ENCODE measurements at places on chromosomes 13 and 19. TPM values are rescaled to one million over a fixed set of nuclear protein-coding genes. Genes with fewer than 3 reads are reported as not detected.

DNA sequence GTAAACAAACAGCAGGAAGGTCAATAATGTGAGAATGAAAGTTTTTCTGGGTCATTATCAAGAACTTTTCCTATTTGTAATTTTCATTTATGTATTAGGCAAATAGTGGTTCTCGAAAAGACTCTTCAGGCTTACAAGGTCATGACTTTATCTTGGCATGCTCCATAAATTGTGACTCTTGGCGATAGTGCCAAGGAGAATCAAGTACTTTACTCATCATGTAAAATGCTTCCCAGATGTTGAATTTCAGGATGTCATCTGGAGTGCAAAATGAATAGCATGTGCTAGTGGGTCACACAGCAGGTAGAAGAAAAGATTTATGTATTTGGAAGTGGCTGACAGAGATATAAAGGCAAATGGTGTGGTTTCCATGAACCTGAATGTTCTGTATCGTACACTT, 1492.7 kb upstream of the PCDH20 start:
- no peak for DNase-seq

DNA sequence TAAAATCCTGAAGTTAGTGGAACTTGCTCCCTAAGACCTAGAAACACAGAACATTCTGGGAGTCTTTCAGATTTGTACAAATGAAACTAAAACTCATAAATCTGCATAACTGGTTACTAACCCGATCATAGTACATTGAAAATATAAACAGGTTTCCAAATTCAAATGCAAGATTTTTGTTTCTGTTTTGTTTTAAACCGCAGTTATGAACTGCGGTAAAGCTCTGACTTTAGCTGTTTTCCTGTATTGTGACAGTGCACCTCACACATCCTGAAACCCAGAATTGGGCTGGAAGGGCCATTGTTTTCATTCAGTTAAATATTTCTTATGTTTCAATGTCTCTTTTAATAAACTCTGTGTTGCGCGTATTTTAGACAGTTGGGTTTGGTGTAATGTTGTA, 204.7 kb downstream of the SHISA2 start:
- no peak for DNase-seq

DNA sequence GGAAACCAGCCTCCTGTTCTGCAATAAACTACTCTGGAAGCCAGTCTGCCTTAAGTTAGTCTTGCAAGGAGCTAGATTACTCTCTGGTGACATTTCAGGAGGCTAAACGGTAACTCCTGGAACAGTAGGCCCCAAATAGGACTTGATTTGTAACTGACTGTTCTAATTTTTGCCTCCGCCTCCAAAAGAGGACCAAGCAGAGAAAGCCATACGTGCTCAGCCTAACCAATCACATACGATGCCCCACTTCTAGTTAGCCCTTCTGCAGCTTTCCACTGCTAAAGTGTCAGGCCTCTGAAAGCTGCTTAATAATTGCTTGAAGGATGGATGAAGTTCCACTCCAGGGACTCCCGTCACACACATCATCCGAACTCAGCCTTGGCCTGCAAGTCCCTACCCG, 744 bp downstream of the ZNF805 start:
- no peak for DNase-seq

GRCh38 chr19:41892173-41892902, 9.4 kb downstream of the ARHGEF1 start:
- no peak for DNase-seq

DNA sequence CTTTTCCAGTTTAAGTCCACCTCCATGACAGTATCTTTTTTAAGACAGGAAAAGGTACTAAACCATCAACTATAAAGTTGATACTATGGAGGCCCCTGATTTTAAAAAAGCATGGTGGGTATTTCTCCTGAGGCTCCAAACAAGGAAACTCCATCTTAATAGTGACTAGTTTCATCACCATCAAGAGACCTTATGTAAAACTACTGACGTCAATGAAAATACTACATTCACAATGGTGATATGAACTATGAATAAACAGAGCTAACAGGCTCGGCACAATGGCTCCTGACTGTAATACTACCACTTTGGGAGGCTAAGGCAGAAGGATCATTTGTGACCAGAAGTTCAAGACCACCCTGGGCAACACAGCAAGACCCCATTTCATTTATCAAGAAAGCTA, 162.7 kb downstream of the KLF12 start:
- no peak for DNase-seq

DNA sequence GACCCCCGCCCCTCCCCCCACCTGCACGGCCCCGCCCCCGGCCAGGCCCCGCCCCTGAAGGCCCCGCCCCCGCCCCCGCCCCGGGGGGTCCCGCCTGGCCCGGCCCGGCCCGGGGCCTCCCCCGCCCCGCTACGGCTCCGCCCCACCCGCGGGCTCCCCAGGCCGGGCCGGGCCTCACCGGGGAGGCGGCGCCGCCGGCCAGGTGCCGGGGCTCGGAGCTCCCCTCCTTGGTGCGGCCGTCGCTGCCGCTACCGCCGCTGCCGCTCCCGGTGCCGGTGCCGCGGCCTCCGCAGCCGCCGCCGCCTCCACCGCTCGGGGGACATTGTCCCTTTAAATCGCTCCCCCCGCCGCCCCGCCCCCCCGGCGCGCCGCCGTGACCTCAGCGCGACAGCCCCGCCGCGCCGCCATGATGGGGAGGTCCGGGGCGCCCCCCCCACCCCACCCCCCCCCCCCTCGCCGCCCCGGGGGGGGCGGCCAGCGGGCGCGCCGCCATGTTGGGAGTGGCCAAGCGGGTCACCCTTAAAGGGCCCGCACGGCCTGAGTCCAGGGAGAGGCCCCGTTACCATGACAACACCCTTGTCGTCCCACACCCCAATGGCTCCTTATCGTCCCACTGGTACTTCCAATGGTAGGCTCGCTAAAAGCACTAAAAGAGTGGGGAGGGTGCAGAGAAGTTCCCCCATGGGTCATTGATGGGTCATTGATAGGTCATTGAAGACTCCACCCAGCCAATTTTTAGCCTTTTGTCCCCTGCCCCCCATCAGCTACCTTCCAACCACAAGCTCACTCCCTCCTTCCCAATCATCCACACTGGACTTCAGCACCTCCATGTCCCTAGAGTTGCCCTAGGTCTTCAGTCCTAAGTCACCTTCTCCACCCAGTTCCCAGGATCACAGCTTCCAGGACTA, at the start of gene WIZ:
WIZ (minus strand) TSS at position 337 of the 908 bp plus-strand sequence. CDS start 1,649 bp downstream, outside the sequence.
- DNase-seq: peak; percentile 68

DNA sequence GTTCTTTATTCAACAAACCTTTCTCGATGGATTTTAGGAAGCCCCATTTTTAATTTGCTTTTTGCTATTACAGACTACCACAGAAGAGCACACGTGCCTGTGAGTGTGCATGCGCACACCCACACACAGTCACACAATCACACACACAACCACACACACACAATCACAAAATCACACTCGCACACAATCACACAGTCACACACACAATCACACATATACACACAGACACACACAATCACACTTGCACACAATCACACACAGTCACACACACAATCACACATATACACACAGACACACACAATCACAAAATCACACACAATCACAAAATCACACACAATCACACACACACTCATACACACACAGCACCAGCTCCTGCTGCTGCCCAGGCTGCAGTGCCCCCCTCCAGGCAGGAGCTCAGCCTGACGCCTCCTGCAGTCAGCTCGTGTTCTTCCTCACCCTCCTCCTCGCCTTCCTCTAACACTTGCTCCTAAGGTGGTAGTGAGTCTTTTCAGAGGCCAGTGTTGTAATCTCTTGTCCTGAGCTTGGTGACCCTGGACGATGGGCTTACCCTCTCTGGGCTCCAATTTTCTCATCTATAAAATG, 125.0 kb upstream of the SOX1 start:
- no peak for DNase-seq

- DNase-seq: no peak
Observed at GRCh38 chr19:15197942-15198341, 2.9 kb downstream of the NOTCH3 start.

GRCh38 chr13:113599391-113599790, 14.8 kb downstream of the TFDP1 start:
- DNase-seq: no peak

DNA sequence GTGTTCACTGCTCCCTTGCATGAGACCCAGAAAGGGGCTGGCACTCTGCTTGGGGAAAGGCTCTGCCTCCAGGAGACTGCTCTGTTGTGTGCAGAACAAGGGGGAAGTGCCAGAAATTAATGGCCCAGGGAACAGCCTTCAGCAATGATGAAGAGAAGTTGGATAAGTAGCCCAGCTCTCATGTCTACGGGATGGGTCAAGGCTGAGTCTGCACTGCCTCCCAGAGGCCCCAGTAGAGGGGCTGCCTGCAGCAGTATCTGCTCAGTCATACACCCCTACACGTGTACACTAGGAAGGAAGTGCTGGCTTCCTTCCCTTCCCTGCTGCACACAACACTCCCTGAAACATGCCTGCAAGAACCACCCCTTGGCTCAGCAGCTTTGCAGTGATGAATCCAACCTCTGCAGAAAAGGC, 54.6 kb upstream of the URI1 start:
- DNase-seq: no peak

DNA sequence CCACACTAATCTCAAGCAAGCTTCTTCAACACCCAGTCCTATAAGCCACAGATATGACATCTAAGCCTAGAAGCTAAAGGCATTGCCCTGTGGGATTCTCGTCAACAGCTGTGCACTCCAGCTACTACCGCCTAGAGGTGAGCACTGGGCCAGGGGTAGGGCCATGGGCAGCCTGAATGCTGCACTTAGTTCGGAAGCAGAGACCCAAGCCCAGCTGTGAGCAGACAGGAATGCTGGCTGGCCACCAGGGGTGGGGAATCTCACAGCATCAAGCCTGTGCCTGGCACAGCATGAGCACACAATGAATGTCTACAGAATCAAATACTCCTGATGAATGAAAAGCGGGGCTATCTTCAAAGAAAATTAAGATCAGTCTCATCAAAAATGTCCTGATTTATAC, 167.5 kb upstream of the UBL3 start:
- DNase-seq: no peak

GRCh38 chr19:1417145-1417544, 9.8 kb downstream of the DAZAP1 start:
- DNase-seq: no peak

- no peak for DNase-seq
Observed at GRCh38 chr13:112652512-112653070, 37.2 kb upstream of the ATP11A start.

DNA sequence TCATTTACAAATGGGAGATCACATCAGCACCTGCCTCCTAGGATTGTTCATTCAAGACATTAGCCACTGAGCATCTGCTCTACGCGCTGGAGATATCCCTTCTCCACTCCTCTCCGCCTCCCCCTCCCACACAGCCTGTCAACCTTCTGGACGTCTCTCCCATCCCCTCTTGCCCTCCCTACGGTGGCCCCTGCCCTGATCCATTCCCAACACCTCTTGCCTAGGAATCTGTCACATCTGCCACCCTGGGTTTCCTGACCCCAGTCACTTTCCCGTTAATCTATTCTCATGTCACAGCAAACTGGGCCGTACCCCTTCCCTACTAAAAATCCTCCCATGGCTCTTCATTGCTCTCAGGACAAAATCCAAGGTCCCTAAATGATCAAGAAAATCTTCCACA, 10.3 kb downstream of the DYRK1B start:
- DNase-seq: no peak

- no peak for DNase-seq
Observed at GRCh38 chr13:23558675-23559536, 11.3 kb upstream of the TNFRSF19 start.

- no peak for DNase-seq
Observed at GRCh38 chr13:110150384-110151101, 156.4 kb downstream of the COL4A1 start.

DNA sequence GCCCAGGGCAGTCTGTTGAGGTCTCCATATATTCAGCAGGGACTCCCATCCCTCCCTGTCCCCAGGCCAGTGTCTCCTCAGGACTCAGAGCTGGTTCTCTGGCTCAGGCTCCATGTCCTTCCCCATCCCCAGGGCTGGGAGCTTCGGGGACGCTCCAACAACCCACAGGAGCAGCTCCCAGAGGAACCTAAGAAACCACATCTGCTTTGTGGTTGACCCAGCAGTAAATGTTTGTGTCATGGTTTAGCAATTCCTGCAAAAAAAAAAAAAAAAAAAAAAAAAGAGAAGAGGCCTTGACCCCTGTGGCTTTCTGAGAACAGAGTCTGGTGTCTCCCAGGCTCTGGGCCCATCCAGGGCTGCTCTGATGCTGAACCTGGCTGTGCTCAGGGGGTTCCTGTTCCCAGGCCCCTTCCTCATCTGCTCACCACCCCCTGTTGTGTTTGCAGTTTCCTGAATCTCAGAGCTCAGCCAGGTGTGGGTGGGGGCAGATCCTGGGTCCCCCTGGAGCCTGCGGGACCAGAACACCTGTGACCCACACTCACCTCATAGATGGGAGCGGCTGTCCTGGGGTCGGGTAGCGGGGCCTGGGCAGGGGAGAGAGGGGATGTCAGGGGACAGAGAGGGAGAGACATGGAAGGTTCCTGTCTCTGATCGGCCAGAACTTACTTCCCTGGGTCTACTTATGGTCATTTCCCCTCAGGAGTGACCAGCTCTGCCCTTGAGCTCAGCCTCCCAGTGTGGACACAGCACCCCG, 25.2 kb upstream of the CEACAM1 start:
- no peak for DNase-seq

DNA sequence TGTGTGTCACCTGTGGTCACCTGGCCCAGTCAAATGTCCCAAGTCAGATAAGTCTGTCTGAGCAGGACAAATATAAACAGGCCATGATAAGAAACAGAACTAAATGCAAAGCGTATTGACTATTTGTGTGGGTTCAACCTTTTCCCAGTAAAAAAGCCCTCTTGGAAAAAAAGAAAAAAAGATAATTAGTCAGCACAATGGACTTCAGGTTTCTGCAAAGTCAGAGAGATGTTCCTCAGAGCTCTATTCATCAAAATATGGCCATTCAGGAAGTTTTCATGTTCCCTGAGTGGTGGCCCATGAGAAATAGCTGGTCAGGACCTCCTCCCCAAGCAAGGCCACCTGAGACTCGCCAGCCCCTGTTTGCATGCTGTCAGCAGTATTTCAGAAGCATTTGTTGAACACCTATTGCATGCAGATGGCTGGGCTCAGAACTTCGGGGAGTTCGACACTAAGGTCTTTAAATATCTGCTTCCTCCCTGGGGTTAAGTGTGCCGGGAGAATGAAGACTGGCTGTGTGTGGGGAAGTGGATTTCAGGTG, 2.7 kb downstream of the FFAR3 start:
- no peak for DNase-seq

DNA sequence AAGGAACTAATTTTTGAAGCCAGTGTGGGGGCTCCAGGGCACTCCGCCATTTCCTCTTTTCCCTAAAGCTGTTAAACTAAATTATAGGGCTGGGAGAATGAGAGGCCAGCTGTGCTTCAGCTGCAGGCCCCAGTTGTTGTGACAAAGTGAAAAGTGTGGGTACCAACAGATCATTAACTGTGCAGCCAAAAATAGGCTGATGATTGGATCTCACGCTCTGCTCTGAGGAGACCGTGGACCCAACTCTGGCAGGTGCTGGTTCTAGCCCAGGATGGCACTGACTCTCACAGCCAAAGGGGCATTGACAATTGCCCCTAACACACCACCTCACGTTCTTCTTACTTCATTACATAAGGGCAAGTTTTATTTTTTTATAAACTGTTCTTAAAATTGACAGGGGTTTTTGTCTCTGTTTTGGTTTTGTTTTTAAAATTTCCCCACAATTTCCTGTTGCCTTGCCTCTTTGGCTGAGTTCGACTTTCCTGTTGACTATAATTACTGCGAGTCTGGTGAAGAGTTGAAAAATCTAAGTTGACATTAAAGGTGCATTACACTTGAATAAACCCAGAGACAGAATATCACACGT, 391.0 kb downstream of the FGF9 start:
- DNase-seq: no peak

The SSC5D gene
- 1.6 TPM for total RNA-seq

The PLK5 gene
- 0.38 TPM for total RNA-seq

The SH2D3A gene
- total RNA-seq: 19.8 TPM

The OR7C1 gene
- total RNA-seq: not detected

The IFNL1 gene
- not detected for total RNA-seq

The CD209 gene
- not detected for total RNA-seq

The ZNF226 gene
- 38.2 TPM for total RNA-seq

All from progenitor cell of endocrine pancreas (in vitro differentiated cells).